Substantia nigra (tissue), 51 donors: ENCODE measurements at places on chromosomes 1 and 21.

DNA sequence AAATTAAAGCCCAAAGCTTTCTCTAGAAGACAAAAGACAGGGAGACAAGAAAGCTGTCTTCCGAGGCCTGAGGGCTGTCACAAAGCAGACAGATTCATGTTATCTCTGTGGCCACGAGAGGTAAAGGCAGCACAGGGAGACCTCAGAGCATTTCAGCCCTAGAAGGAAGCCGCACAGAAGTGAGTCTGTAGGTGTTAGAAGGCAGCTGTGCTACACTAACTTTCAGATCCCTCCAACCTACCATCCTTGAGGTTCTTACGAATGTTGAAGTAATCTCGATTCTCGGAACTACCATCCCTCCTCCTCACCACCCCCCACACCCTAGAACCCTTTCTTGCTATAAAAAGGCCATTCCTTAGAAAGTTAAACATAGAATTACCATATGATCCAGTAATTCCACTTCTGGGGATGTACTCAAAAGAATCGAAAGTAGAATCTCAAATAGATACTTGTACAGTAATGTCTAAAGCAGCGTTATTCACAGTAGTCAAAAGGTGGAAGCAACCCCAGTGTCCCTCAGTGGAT, 21.5 kb upstream of the LYST start:
- DNase-seq = no peak

DNA sequence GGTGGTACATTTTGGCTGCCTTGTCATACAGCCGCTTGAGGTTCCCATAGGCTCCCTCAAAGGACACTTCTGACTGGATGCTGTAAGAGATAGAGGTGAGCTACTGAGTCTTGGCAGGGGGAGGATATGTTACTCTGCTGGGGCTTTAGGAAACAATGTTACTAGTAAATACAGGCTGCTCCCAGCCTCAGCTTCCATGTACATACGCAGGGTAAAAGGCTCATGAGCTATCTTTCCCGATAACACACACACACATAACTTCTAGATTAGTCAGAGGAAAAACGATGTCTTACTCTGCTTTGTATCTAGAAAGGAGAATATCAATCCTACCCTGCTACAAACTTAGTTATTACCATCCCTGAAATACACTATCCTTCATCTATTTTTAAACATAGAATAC, 14.3 kb downstream of the SMG5 start:
- DNase-seq = no peak

GRCh38 chr1:104073463-104073902, 323.8 kb downstream of the AMY1C start:
- DNase-seq = no peak

GRCh38 chr1:221241592-221241991, 362.3 kb downstream of the HLX start:
- DNase-seq = no peak

- no peak for DNase-seq
These were observed 6.1 kb downstream of the LDLRAP1 start for GRCh38 chr1:25549273-25550154.

GRCh38 chr1:229942501-229942900, 124.5 kb upstream of the GALNT2 start:
- no peak for DNase-seq

DNA sequence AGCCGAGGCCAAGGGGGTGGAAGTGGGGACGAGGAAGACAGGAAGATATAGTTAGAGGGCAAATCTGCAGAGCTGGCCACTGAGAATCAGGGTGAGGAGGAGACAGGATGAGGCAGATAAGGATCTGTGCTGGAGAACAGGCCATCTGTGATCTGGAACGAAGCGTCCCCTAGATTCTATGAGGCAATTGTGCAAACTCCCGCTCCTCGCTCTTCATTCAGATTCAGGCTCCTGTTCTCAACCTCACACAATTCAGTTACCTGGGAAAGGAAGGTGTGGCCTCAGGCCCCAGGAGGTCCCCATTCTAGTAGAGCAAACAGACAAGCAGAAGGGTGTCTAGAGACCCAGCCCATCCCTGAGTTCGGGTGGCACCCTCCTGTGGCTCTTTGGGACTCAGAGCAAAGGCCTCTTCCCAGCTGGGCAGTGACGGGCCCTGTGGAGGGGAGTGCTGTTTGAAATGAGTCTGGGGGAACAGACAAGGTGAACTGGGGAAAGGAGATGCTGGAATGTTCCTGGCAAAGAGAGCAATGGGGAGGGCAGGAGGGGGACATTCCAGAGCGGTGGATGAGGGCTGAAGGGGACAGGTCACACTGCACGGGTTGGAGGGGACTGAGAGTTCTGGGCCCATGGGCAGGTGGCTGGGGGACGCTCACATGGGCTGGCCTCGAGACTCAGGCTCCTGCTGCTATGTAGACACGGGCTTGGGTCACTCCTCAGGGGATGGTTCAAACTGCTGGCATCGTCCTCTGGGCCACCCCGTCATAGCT, 39.9 kb upstream of the AJAP1 start:
- no peak for DNase-seq

- DNase-seq = no peak
These were observed 26.6 kb downstream of the CLIC6 start for GRCh38 chr21:34695434-34695833.

- DNase-seq = no peak
These were observed 33.9 kb downstream of the DNAJC6 start for GRCh38 chr1:65343286-65343685.

- no peak for DNase-seq
These were observed 4.4 kb downstream of the AK2 start for GRCh38 chr1:33032126-33032869.

DNA sequence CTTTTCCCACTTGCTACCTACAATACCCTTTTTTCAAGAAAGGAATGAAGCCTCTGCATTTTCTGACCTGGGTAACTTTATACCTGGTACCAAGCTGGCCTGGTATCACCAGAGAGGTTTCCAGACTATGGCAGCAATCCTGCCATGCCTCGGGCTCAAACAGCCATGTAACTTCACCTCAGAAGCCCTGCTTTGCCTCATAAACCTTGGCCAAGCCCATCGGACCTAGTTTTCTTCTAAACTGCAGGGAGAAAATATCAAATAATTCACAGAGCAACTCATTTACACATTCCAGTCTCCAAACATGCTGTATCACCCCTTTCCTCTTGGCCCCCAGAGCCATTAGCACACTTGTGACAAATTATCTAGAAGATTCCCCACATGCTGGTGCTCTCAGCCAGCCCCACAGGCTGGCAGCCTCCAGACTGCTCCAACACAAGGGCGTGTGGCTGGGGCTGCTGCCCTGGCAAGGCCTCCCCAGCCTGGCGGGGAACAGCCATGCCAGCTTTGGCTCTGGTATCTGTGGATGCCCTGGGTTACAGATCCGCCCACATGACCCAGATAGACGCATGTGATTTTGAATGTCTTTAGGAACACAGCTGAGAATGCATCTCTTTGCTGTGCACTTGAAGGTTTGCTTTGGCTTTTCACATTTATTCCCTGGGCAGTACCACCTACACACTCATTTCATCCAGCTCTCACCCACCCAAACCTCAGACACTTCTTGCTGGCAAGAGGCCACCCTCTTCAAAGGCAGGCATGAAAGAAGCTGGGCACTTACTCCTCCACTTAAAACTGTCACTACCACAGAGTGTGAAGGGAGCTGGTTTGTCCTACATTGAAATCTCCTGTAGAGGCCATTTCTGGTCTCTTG, 70.0 kb upstream of the BCAR3 start:
- DNase-seq = peak; percentile 44

GRCh38 chr1:223837687-223838086, 8.1 kb downstream of the TP53BP2 start:
- DNase-seq = no peak

GRCh38 chr1:190608282-190608681, 130.6 kb upstream of the BRINP3 start:
- no peak for DNase-seq

- DNase-seq = no peak
These were observed 18.7 kb downstream of the AK5 start for GRCh38 chr1:77300566-77300965.

DNA sequence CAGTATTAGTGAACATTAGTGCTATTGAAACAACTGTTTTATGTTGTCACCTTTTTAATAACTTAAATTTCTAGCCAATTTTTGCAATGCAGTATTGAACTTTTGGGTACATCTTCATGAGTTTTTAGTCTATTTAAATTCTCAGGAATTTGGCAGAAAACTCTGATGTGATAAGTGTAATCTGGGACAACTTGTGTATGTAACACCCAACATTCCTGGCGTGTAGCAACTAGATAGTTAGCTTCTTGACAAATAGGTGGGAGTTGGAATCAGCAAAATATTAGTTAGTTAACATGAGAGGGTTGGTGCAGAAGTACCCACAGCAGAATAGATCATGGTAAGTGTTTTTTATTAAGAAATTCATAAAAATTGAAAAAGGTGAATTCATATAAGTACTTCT, 111.6 kb downstream of the ITSN1 start:
- DNase-seq = no peak

DNA sequence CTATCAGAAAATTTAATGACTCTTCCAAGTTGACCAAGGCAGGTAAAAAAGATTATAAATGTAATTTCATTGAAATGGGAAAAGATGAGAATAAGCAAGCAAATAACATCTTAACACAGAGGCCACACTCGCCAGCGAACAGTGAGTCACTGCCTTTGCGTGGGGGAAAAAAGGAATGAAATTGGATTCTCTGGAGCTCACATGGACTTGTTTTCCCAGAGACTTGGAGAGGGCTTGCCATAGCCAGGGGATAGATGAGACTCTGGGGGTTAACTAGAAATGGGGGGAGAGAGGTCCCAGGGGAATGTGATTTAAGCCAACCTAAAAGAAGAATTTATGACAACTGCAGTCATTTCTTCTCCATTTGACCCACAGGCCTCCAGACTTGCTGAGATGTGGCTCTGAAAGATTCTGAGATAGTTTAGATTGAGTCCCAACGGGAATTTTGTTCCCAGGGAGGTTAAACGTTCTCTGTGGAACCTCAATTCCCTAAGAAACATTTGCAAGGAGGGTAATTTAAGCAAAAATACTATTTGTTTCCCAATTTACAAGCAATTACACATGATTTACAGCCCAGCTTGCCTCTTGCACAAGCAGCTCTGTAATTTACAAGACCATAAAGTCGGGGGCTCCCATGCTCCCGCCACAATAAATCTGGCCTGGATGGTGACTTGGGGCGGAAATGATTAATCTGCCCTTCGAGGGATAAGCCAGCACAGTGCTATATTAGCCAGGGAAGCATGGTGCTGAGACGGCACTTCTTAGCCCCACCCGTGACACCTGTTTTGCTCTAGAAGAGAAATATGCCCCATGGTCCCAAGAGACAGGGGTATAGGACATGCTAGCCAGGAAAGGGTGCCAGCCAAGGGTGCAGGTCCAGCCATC, 68.8 kb downstream of the GRIK3 start:
- no peak for DNase-seq

- DNase-seq = no peak
These were observed 8.0 kb downstream of the PIGP start for GRCh38 chr21:37064841-37065240.

GRCh38 chr1:86227026-86227425, 70.5 kb upstream of the COL24A1 start:
- DNase-seq = no peak

DNA sequence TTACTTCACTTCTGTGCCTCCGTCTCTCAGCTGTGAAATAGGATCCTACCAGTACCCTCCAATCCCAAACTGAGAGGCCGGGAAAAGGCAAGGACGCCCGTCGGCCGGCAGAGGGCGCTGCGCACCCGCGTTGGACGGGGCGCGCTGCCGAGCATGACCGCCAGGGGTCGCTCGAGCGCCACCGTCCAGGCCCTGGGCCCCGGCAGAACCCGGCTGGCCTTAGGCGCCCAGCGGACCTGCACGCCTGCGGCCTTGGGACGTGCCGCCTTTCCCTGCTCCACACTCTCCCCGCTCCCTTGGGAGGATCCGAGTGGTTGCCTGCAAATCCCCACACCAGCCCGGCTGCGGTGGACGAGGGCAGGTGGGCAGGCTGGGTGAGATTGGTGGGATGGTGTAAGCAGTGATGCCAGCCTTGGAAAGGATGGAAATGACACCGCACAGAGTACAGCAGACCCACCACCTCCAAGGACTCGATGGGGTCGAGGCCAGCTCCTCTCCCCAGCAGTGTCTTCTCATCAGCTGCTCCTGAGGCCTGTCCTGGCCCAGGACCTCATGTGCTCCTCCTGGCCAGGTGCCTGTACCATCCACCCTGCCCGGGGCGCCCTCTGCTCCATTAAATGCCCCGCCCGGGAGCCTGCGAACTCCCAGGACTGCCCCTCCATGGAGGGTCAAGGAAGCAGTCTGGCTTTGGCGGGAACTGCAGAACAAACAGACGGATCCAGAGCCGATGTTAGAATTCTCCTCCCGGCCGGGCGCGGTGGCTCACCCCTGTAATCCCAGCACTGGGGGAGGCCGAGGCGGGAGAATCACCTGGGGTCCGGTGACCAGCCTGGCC, 47.4 kb upstream of the LBR start:
- peak; percentile 67 for DNase-seq

DNA sequence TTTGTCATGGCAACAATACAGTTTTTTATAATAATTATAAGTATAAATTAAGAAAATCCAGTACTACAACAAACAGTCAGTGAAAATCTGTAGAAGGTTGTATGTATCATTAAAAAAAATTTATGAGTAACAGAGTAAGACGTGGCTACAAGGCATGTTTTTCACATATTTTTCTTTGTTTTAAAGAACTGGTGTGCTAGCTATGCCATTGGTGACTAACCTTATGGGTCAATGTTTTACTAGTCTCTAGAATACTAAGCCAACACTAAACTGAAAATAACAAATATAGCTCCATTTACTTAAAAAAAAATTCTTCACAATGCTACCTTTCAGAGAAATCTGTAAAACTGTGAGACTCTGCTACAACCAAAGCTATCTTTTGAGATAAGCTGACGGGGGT, 261.5 kb downstream of the ADGRL2 start:
- no peak for DNase-seq

DNA sequence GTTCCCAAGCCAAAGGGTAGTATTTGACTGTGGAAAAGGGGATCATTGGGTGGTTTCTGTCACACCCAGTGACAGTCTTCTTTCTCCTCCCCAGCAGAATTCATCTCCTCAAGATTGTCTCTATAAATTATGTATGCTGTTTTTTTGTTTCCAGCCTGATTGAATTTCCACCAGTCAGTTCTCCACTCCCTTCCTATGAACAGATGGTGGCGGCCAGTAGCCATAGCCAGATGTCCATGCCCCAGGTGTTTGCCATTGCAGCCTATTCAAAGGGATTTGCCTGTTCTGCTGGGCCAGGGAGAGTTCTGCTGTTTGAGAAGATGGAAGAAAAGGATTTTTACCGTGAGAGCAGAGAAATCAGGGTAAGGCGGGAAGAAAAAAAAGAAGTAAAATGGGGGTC, 12.9 kb downstream of the CFAP57 start:
- no peak for DNase-seq
